ENCODE measurements at places on chromosomes 5 and 9.

DNA sequence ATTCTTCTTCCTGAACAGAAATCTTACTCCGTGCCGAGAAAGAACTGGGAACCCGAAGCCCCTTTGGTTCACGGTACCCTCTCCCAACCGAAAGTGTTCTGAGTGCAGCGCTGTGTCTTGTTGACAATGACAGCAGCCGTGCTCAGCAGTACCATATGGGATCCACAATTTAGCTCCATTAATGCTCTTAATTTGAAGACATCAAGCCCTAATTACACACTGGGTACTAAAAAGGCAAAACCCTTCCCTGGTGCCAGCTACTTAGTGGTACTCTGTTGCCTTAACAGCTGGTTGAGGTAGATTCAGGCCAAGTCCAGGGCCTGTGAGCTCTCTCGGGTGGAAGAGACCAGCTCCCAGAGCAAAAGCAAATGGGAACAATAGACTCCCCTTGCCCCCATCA, 24.5 kb downstream of the DDX31 start:
- no peak for DNase-seq

DNA sequence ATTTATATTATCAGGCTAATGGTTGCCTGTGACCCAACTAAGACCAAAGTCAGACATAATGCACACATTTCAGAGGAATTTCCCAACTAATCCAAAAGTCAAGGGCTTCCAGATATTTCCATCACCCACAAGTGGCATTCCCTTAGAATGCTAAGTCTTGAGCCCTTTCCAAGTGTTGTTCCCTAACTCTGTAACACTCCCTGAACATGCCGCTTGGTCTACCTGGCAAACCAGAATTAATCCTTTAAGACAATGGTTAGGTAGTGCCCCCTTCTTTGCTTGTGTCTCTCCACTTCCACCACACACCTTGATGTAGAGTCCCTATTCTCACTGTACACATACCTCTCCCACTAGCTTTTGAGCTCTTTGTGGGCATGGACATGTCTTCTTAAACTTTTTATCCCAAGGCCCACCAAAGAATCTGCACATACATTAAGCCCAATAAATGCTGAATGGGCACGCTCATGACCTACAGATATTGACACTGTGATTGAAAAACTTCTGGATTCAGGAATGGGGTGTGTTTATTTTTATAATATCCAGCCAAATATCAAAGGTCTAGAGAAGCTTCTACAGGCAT, 37.8 kb upstream of the IFNE start:
- DNase-seq = no peak

- no peak for DNase-seq
These were observed 13.2 kb downstream of the ZCCHC9 start for GRCh38 chr5:81314581-81314980.

DNA sequence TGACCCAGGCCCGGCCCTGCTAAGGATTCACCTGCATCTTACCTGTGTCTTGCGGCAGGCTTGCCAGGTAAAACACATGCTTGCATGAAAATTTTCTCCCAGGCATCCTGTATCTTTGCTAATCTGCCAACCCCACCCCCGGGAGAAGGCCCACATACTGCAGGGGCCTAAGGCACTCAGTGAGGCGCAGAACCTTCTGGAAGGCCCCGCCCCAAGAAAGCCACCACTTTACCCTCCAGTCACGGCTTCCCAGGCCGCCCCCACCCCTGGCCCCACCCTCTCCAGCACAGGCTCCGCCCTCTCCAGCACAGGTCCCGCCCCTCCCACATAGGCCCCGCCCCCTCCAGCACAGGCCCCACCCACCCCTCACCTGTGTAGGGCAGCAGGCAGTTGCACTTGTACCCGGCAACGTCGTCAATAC, 29.8 kb upstream of the SEC16A start:
- DNase-seq = no peak

GRCh38 chr9:98083566-98084183, 27.1 kb downstream of the NANS start:
- no peak for DNase-seq

GRCh38 chr5:67680099-67680498, 483.5 kb upstream of the CD180 start:
- DNase-seq = no peak

DNA sequence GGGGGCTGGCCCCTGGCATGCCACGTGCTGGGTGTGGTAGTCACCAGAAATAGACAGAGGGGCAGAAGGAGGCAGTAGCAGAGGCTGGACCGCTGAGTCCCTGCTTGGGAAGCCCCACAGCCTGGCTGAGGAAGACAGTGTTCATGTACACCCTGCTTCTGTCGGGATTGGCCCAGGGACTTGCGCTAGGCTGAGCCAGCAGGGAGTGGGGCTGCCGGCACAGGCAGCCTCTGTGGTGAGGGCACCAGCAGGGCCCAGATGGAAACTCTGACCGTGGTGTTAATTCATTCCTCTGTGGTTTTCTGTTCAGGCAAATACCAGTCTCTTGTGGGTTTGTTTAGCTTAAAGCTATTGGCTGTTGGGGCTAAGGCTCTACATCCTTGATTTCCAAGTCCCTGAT, 108.6 kb upstream of the RAD23B start:
- DNase-seq = no peak

GRCh38 chr5:9365512-9365911, 180.4 kb downstream of the SEMA5A start:
- no peak for DNase-seq

DNA sequence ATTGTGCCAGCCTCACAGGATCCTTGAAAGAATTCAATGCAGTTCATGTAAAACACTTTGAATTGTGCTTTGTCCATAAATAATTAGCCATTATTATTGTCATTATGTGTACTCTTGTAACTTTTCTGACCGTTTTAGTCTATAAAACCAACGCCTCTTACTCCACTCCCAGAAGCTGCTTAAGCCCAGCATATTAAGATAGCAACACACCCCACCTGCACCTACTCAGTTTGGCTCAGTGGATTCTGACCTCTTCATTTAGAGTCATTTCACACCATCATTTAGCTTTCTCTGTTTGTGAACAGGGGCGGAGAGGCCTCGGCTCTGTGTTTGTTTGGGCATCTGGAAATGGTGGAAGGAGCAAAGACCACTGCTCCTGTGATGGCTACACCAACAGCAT, 205.1 kb downstream of the PCSK5 start:
- no peak for DNase-seq

GRCh38 chr9:108854094-108854493, 1.7 kb downstream of the ACTL7B start:
- DNase-seq = no peak

DNA sequence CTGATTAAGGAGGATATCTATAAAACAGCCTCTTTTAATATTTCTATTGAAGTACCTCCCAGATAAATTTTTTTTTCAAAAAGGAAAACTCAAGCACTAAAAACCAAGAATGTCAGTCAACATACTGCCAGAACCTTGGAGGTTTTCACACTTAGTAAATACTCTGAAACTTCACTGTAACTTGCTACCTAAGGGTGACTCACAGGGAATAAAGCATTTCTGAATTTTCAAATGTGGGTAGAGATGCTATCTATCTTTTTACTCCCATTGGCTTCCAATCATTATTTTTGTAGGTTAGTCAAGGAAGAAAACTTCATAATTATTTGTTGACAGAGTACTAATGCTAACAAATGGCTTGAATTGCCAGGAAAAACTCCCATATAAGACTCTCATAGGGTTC, 46.1 kb downstream of the SLC25A46 start:
- DNase-seq = no peak

Measured in activated T-cell treated with anti-CD3 and anti-CD28 coated beads for 4 hours (primary cell).